ENCODE measurements at places on chromosomes 2 and 18. TPM values are rescaled to one million over a fixed set of nuclear protein-coding genes. Genes with fewer than 3 reads are reported as not detected.

DNA sequence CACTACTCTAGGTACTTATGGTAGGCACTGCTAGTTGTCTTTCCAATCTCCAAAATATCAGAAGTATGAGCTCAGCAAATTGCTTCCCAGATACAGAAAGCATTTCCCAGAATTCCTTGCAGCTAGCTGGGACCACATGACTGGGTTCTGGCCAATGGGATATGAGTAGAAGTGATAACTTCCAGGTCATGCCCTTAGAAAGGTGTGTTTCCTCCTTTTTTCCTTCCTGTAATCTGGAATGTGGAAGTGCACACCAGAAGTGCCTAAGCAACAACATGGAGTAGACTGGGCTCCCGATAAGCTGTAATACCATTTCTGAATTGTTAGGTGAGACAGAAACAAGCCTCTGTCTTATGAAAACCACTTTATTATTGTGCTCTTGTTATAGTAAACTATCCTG is 279.8 kb downstream of the ZNF385B start:
- DNase-seq = no peak

DNA sequence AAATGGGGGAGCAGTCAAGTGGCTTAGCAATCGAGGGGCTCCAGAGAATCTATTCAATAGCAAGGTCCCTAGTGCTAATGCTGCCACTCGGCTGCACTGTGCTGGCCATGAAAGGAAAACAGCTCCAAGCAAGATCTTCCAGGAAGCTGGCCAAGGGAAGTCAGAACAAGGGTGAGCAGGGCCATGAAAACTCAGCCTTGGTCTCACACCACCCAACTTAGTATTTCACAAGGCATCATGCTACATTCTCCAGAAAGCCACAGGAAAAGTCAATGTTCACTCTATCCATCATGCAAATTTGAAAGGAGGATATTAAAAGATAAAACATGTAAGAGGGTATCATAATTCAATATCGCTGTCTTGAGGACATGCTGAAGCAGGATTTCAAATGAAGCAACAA is 35.7 kb downstream of the NRP2 start:
- peak; percentile 80 for DNase-seq

DNA sequence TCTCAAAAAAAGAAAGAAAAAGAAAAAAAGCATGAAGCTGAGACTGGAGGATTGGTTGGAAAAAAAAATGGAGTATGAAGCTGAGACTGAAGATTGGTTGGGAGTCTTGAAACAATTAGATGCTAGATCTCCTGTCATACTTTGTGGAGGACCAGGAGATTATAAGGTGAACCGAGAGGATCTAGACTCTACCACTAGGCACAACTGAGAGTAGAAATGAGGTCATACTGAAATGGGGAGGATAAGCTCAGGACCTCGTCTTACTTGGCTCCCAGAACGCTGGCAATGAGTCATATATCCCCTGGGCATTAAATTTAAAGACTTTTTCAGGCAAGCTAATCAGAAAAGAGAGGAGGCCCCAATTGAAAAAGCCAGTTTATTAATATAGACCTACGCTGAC is 3.3 kb upstream of the ORC2 start:
- DNase-seq = peak; percentile 72

GRCh38 chr18:32867936-32868335 is 95.1 kb upstream of the KLHL14 start:
- no peak for DNase-seq

GRCh38 chr18:45805551-45805950 is 19.9 kb upstream of the SIGLEC15 start:
- DNase-seq = peak; percentile 43

GRCh38 chr2:47070920-47071824 is 83.9 kb downstream of the STPG4 start:
- DNase-seq = peak; percentile 97

DNA sequence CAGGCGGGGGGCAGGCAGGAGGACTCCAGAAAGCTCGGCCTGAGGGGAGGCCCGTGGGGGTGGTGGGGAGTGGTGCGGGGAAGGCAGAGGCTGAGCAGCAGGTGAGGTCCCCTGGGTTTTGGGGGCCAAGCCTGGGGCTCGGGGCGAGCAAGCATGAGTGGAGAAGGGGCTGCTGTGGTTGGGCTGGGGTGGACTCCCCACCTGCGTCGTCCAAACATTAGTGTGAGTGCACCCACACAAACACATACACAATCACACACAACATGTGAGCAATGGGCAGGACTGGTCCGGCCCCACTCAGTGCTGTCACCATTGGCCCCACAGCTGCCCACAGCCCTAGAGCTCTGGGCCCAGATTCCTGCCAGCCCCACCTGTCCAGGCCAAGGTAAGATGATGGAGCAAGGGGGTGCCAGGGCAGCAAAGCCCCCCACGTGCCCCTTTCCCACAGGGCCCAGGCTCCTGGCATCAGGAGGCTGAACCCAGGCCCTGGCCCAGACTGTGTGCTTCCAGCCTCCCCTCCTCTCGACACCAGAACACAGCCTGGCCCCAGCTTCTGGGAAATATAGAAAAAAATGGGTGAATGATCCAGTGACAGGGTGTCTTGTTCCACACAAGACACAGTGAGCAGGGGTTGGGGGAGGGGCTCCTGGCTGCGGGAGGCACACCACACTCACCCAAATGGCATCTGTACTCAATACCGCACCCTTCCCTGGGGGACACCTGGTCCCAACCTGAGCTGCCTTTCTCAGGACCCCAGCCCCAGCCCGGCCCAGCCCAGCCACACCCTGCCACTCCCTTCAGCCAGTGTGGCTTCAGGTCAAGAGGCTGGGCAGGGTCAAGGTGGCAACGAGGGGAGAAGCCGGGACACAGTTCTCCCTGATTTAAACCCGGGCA is 463 bp upstream of the ALPP start:
- DNase-seq = no peak

AQP12B gene
- not detected for total RNA-seq

SCG2 gene
- total RNA-seq = 0.66 TPM

ANKRD29 gene
- 6.9 TPM for total RNA-seq

TGFA gene
- total RNA-seq = not detected

ANTXR1 gene
- total RNA-seq = 45.5 TPM

PPIL3 gene
- 66.9 TPM for total RNA-seq

TANC1 gene
- 30.8 TPM for total RNA-seq

All from fibroblast of lung (primary cell).